ENCODE measurements at places on chromosomes 5 and 9.

GRCh38 chr9:123407217-123407851, 51.3 kb downstream of the CRB2 start:
- DNase-seq, result no peak

DNA sequence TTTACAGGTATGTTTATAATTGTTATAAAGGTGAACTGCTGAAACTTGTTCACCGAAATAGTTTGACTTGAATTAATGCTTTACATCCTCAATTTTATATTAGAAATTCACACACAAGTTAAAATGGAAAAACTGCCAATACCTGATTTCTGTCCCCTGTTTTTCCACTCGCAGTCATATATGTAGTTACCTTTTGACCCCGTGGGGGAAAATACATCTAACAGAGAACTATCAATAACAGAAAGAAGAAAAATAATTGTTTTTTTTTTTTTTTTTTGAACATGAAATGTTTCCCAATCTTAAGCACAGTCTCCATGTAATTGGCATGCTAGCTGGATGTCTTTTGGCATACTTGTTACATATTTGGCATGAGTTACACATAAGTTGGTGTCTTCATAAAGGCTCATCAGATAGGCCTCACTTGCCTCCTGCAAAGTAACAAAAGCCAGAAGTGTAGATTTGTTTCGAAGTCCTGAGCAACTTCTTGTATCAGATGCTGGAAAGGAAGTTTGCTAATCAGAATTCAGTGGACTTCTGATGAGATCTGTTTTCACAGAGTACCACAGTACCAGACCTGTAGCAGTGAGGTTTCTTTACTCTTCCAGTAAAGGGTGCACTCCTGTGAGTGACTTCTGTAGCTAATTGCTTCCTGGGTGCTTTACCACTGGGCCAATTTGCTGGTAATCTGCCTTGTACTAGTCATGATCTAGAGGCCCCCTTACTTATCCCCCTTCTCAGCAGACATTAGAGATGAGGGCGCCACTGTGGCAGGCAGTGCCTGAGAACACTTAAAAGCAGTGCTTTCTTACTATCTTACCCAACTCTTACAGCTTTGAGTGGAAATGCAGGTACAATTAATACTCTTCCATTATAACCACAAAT, 36.2 kb upstream of the CXXC5 start:
- no peak for DNase-seq

DNA sequence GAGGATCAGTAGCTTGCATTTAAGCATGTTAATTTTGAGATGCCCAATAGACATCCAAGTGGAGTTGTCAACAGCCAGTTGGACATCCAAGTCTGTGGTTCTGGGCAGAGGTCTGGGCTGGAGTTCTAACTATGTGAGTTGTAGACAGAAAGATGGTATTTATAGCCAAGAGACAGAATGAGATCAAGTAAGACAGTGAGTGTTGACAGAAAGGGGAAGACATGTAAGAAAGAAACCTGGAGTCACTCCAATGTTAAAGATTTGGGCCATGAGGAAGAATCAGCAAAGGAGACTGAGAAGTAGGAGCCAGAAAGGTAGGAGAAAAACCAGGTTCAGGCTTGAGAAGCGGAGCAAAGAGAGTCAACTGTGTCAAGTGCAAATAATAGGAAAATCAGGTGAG, 95.5 kb upstream of the PUM3 start:
- DNase-seq, result no peak

GRCh38 chr5:135131801-135132680, 98.0 kb upstream of the PITX1 start:
- DNase-seq, result no peak
